ENCODE measurements at places on chromosomes 1 and 21.

DNA sequence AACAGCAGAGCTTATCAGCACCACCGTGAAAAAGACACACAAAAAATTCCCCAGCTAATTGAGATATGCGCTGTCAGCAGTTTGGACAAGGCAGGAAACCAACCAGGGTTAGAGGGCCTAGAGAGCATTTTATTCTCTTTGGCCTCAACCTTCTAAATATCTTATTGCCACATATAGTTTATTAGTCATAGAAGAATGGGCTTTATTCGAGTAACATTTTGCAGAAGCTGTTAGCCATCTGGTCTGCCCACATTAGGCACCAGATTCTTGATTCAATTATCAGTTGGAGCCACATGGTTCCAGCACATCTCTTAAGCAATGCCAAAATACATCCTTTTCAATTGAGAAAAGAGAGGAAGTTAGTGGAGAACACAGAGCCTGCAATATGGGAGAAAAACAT, 109.9 kb upstream of the CXADR start:
- DNase-seq, result peak; percentile 12

DNA sequence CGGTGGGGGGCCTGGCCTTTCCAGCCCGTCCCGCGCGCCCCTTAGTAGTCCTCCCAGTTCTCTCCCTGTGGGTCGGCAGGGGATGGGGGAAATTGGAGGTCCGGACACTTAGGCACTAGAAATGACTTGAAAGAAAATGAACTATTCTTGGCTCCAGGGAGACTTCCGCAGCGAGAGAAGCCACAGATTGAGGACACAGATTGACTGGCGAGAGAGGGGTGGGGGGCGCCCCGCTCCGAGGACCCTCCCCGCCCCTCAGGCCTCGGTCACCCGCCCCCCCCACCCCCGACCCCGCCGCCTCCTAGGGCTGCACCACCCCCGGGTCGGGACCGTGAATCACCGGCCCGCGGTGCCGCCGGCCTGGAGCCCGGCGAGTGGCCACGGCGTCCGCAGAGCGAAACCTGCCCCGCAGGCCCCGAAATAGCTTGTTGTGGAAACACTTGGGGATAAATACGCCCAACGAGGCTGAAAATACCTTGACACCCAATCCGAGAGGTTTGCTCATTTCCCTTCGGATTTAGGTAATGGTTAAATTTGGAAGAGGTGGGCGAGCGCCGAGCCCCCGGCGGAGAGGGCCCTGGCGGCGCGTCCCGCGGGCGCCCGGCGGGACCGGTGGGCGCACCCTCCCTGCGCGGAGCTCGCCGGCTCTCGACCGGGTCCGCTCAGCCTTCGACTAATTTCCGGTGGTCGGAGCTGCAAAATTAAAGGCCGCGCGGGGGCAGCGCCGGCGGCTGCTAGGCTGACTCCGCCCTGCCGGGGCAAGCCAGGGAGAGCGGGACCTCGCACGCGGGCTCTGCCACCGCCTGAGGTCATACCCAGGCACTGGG, at the start of gene GFI1:
TSS of gene GFI1 (minus strand) at position 675 of the 827 bp plus-strand sequence. CDS start 3,438 bp downstream, outside the sequence.
- DNase-seq, result no peak

GRCh38 chr1:213008564-213008963, 7.1 kb downstream of the ANGEL2 start:
- DNase-seq, result no peak

DNA sequence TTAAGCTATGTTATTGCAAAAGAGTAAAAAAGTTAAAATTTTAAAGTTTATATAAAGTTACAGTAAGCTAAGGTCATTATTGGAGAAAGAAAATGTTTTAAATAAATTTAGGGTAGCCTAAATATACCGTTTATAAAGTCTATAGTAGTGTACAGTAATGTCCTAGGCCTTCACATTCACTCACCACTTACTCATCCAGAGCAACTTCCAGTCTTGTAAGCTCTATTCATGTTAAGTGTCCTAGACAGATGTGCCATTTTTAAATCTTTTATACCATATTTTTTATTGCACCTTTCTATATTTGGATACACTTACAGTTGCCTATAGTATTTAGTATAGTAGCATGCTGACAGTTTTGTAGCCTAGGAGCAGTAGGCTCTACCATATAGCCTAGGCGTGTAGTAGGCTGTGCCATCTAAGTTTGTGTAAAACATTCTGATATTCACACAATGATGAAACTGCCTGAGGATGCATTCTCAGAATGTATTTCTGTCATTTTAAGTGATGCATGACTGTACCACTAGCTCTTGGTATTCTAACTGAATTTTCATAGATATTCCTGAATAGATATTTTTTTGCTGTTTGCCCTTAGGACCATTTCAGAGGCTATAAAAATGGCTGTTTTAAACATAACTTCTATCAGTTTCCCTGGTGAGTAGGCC, 26.8 kb downstream of the PPP2R5A start:
- no peak for DNase-seq

Measured in stromal cell of bone marrow (primary cell).